Stimulated activated CD8-positive, alpha-beta memory T cell treated with anti-CD3 and anti-CD28 coated beads, Interleukin-7, amount 100 ng/mL, for 1 hour (primary cell): ENCODE measurements at places on chromosomes 7 and 10.

DNA sequence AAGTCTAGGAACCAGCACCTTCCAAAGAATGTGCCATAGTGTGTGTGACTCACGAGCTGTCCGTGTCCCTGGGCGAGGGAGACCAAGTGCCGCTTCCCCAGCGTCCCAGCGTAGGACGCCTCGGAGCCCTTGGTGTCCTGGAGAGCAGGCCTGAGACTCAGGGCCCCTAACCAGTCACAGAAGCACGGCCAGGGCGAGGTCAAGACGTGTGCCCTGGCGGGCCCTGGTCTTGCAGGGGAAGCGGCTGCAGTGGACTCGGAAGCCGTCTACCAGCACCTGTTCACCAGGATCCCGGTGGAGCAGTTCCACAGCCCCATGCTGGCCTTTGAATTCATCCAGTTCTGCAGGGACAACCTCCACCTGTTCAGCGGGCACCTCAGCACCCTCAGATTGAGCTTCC, 10.6 kb downstream of the AP5Z1 start:
- DNase-seq: no peak

DNA sequence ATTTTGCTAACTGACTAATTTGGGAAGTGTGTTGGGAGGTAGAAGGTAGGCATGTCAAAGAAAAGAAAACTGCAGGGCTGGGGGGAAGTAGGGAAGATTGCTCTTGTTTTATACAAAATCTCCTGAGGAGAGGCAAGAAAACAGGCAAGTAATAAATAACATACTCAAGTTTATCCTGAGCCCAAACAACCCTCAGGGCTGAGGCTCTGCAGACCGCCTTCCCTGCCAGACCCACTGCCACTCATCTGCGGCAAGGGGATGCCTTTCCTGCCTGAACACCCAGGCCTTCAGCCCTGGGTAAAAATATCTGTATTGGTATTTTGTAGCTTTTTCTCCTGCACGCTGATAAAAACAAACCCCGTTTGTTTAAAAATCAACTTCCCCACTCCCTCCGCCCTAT, 399.8 kb upstream of the NFE2L3 start:
- no peak for DNase-seq

DNA sequence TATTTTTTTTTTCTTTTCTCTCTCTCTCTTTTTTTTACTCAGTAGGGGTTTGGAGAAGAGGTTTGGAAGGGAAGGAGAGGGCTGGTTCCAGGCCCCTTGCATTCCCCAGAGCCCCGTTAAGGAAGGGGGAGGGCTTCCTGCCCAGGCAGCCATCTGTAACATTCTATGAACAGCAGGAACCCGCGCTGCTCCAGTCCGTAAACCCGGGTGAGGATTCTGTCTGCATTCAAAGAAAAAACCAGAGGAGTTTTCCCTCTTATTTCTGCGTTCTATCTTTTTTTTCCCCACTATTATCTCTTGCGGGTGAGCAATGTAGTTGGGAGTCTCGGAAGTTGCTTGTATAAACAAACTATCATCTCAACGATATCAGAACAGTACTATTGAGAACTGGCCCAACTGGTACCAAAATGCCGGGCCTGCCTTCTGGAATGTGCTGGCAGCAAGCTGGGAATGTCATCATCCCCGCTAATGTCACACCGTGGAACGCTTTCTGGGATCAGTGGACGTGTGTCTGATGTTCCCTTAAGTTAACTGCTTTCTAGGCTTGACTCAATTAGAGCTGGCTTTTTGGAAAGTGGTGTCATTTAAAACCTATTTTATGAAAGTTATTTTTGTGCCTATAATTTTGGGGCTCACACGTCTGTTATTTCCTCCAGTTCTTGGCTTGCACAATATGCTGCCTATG, 153.1 kb upstream of the MEOX2 start:
- DNase-seq: no peak

DNA sequence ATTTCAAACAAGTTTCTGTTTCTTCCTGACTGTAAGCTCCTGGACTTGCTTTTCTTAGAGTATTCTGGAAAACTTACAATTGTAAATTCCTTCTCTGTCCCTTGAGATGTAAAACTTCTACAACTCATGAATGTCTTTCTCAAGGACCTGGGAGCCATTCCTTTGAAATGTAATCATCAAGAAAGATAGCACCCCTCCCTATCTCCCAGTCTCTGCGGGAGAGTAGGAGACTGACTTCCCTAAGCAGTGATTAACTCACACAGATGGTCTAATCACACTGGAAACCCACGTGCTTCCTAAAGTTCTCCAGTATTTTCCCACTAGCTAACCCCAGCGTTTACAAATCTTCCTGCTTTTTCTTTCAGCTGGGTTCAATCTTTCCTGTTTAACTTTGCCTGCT, 549.4 kb downstream of the SORCS1 start:
- DNase-seq: no peak

DNA sequence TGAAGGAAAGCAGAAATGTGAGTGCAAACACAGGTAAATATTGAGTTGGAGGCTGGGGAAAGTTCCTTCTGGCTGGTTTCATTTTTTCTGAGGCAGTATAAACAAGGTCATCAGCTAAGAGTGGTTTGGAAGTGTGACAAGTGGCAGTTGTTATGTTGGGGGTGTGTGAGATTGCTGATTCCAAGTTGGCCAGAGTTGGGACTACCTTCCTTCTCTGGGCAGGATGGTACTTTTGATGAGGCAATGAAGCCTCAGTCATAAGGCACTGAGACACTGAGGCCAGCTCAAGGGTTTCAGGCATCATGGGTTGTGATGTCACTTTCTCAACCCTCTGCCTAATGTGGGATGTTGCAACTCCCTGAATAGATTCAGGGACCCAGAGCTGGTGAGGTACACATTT, 8.2 kb upstream of the PTTG1IP2 start:
- DNase-seq: no peak

DNA sequence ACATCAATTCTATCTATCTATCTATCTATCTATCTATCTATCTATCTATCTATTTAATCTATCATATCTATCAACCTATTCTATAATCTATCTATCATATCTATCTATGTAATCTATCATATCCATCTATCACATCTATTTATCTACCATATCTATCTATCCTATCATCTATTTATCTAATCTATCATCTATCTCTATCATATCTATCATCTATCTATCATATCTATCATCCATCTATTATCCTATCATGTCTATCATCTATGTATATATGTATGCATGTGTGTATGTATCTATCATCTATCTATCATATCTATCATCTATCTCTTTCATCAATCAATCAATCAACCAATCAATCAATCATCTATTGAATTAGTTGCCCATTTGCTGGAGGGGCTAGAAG, 159.3 kb upstream of the GALNT17 start:
- no peak for DNase-seq

DNA sequence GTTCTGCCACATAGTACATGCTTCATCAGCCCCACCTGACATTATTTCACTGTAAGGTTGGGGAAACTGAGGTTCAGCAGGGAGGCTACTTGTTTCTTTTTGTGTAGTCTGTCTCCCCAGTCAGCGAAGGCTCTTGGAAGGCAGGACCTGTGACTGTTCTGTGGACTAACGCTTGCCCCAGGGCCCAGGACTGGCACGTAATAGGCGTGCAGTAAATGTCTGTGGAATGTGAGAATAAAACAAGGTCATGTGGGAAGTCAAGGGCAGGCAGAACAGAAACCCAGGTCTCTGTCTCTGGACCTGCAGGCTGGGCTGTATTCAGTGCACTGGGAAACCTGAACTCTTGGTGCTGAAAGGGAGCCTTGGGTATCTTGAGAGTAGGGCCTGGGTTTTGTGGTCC, 168.7 kb downstream of the RPS24 start:
- DNase-seq: no peak
